Mesenchymal stem cell (in vitro differentiated cells and primary cell): ENCODE measurements at places on chromosomes 12 and 14.
A peak's percentile ranks its signal among the peaks of the same experiment; 100 is the strongest.

DNA sequence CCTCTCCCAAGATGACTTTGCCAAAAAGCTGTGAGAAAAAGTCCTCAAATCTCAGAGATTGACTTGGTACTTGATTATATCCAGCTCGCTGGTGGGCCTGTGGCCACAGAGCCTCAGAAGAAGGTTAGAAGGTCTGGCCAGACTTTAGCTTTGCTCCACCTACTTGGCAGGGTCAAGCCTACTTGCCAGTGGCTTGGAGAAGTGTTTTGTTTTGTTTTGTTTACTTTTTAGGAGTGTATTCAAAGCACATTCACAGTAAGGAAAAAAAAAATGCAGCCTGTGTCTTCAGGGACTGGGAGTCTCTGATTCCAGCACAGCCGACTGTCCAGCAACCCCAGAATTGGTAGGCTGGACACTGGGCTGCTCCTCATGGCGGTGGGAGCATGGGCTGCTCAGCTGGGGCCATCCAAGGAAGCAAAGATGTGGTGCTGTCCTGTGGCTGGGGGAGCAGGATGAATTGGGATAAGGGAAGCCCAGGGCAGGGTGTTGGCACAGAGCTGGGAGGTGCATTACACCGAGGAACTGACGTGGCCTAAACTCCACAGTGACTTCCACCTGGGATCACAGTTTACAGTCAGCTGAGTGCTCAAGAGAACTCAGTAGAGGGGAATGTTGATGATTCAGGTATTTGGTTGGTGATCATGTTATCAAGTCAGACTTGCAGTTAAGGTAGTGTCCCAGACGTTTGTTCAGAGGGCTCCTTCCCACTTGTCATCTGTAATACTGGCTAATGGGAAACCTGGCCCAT, 73.5 kb downstream of the PPP2R5C start:
- peak; percentile 73 for DNase-seq

DNA sequence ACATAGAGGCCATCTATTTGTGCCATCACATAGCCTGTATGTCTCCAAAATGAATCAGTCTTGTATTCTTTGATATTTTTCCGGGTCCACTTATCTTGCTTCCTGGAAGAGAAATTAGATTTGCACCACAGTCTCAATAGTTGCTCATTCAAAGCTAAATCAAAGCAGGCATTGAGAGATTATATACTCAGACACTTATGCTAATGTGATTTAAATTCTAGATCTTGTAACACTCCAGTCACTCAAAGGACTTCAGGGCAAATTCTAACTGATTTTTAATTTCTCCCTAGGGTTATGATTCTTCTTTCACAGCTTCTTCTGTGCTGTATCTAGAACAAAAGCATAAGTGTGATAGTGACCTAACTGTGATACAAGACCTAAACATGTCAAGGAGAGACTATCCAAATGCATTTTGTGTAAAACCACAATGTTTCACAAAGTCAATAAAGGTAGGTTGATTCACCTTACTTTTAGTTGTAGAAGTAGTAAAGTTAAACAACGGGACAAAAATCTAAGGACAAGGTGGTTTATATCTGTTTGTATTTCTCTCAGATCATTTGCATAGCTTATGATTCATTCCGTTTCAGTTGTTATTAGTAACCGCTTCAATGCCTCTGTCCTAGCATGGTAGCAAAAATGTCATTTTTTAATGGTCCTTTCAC, 26.8 kb downstream of the PLBD1 start:
- DNase-seq = no peak

DNA sequence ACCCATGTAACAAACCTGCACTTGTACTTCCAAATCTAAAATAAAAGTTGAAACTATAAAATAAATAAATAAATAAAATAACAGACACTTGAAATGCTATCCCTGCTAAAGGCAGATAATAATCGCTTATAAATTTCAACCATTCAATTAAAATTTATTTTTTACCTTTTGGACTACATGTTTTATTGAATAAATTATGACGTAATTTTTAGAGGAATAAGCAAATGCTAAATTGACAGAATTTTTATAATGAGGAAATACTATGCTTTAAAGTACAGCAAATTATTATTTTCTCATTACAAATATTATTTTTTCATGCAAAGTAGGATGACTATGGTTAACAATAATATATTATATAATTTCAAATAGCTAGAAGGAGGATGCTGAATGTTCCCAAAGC, 658.6 kb upstream of the LMO3 start:
- no peak for DNase-seq

DNA sequence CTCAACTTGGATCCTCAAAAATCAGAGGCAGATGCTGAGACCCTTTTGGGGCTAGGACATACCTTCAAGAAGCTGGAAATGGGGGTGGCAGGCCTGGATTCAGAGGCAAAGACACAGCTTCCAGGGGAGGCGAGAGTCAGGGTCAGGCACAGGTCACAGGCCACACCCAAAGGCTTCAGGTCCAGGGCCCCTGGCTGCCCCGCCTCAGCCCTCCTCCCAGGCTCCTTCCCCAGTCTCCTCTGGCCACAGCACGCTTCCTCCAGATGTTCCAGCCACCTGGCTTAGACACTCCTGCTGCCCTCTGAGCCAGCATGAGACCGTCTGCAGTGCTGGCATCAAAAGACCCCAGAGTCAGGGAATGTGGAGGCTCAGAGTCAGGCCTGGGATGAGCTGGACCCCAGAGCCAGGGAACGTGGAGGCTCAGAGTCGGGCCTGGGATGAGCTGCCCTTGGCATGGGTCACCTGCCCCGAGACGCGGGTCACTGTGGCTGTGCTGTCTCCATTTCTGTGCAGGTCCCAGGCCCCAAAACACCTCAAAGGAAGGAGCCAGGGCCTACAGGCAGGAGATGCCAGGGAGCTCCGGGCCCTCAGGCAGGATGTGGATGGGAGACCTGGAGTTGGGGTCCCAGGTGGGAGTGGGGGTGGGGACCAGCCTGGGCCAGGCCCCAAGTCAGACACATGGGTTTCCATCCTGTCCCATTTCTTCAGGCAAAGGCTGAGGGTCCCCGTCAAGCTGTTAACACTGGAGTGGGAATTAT, 58.9 kb downstream of the DIO3 start:
- DNase-seq = no peak

GRCh38 chr14:30925254-30925653, 50.9 kb downstream of the COCH start:
- no peak for DNase-seq

- no peak for DNase-seq
Observed at GRCh38 chr12:53971686-53972085, 1.2 kb upstream of the HOXC11 start.

DNA sequence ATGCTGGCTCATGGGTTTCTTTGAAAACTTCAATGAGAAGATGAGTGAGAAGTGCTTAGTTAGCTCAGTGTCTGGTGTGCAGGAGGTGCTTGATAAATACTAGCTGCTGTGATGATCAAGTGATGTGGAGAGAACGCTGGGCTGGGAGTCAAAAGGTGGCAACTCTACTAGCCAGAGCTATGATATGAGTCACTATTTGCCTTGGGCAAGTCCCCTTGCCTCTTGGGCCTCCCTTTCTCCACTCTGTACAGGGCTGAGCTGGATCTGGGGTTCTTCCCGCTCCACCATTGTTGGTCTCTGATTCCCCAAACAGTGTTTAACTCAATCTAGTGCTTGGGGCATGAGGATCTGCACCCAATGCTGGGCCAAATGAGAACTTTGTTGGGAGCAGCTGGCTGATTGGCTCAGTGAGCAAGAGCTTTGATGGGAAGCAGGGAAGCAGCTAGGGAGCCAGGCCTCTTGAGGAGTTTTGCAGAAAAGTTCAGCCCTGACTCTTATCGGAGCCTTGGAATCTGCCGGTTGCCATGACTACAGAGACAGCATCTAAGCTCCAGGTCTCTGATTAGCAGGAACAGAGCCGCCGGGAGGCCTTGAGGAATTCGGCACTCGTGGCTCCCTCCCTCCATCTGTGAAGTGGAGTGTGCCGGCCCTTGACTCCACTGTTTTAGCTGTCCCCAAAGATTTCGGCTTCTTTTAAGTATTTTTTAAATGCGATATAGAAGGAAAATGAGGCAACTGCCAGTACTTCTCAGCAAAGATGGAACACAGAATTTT, 82.1 kb upstream of the HSPB8 start:
- no peak for DNase-seq

DNA sequence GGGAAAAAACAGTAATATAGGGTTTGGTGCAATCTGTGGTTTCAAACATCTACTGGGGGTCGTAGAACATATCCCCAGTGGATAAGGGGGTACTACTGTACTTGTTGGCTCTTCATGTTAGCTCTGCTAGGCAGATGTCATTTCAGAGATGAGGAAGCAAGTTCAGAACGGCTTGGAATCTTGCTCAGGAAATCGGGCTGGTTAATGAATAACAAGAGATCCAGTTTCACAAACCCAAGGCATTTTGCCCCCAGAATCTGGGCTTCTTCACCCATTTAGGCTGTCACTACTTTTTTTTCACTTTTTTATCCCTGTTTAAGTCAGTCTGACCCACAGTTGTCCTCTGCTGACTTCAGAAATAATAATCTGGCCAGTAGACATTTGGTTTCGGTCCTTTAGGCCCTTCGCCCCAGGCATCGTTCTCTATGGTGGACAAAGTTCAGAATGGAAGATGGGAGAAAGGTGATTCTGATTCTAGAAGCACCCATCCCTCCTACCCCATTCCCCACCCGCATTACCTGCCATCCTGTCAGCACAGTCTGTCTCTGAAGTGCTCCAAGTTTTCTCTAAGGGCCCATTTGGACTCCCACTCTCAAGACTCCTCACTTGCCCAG, 4.5 kb downstream of the SUOX start:
- no peak for DNase-seq

DNA sequence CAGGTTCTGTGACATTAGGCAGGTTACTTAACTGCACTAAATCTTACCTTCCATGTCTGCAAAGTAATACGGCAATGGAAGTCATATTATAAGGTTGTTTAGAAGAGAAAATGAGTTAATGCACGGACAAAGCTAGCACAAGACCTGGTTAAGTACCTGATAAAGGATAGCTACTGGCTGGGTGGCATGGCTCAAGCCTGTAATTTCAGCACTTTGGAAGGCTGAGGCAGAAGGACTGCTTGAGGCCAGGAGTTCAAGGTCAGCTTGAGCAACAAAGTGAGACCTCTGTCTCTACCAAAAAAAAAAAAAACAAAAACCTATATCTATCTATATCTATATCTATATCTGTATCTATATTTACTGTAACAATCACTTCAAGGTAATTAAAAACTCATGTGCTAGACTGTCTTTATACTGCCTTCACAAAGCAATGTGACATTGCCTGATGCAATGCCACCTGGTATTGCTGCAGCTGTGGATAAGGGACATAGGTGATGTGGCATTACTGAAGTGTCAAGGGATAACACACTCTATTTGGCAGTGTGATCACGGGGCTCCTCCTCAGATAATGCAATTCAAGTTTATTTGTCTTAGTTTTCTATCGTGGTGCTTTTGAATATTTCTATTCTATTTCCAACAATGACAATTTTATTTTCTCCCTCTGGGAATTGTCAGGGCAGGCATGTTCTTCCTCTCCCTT, 107.1 kb downstream of the PAX9 start:
- DNase-seq = no peak

GRCh38 chr12:118946256-118946655, 35.1 kb upstream of the SRRM4 start:
- DNase-seq = no peak

DNA sequence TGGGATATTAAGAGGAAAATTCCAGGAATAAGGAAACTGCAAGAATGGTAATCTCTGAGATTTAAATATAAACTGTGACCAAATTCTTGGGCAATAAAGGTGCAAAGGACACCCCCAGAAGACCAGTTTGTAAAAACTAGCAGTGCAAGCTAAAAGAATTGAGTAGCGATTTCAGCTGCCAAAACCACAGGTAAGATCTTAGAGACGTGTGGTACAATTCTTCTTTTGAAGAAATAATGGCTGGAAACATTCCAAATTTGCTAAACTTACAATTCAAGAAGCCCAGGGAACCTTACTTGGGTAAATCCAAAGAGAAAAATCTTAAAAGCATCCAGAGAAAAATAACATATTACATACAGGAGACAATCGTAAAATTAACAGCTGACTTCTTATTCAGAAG, 12.0 kb downstream of the CATSPERB start:
- DNase-seq = no peak

- DNase-seq = peak; percentile 50
Observed at GRCh38 chr12:20194171-20194570, 174.2 kb upstream of the PDE3A start.

DNA sequence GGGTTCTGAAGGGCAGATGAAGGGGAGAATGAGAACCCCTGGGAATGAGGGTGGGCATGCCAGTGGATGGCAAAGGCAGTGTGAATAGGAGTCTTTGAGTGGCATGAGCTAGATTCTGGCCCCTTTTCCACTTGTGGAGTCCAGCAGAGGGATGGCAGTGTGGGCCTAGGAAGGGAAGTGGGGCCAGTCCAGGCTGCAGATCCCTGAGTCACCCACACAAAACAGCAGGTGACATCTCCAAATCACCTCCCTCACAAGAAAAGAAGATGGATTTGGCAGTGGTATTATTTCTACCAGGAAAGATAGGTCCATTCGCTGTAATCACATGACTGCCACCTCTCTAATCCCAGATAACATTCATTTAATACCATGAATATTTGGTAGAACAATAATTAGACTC, 151.3 kb downstream of the TTC7B start:
- DNase-seq = no peak

DNA sequence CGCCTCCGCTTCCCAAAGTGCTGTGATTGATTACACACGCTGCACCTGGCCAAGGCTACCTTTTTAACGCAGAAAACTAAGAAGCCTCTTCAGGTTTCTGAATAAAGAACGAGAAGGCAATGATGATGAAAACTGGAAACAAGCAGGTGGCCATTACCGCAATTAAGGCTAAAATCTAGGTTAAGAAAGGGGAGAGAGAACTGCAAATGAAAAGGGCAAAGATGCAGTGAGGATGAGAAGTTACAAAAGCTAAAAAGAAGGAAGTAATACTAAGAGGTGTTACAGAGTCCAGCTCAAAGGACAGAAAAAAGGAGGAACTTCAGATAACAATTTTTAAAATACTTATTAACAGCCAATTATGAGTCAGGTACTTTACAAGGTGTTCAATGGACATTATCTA, 79.7 kb downstream of the DUSP16 start:
- no peak for DNase-seq

GRCh38 chr14:104698688-104699425, 9.4 kb downstream of the INF2 start:
- no peak for DNase-seq

- DNase-seq = no peak
Observed at GRCh38 chr14:49056021-49056420, 530.2 kb downstream of the RPS29 start.

DNA sequence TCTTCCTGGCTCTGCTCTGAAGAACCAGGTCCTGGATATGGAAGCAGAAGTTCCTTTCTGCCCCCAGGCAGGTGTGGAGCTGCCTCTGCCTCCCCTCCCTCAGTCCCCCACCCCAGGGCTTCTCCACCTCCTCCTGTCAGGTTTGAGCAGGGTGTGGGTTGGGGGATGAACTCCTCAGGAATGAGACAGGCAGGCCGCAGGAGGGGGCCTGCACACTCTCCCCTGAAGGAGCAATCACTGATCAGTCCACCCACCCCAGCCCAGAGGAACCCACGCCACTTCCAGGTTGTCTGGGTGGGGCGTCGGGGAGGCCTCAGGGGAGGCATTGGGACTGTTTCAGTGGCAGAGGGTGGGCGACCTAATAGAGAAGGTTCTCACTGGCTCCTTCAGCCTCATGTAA, 26.6 kb downstream of the FAIM2 start:
- DNase-seq = no peak

GRCh38 chr12:124568431-124569374, 1.3 kb upstream of the NCOR2 start:
- DNase-seq = peak; percentile 97
